ENCODE measurements at places on chromosomes 16 and 17. TPM values are rescaled to one million over a fixed set of nuclear protein-coding genes. Genes with fewer than 3 reads are reported as not detected.

Gene TMIGD1
- total RNA-seq = not detected

GRCh38 chr16:21159281-21159951 is 942 bp downstream of the LDAF1 start:
- H3K36me3 ChIP-seq = peaks cover 24% of the 10 kb centered on the region
- peaks cover 18% of the 10 kb centered on the region for H3K4me1 ChIP-seq
- no peak for DNase-seq
- peak overlapping the region; percentile 53 for H3K4me3 ChIP-seq
- H3K27me3 ChIP-seq = no peaks in the 10 kb centered on the region

GRCh38 chr16:74249846-74250245 is 46.8 kb upstream of the PSMD7 start:
- H3K27ac ChIP-seq = no peak overlapping the region
- H3K27me3 ChIP-seq = peaks cover 4% of the 10 kb centered on the region
- H3K4me3 ChIP-seq = no peak overlapping the region
- DNase-seq = no peak

- no peak for DNase-seq
- no peaks in the 10 kb centered on the region for H3K27me3 ChIP-seq
- H3K27ac ChIP-seq = no peak overlapping the region
- H3K36me3 ChIP-seq = peaks cover 14% of the 10 kb centered on the region
Measured at GRCh38 chr17:57285701-57286100, 29.4 kb downstream of the MSI2 start.

Gene KRTAP4-6
- total RNA-seq = not detected

GRCh38 chr17:17425005-17425404 is 51.8 kb upstream of the MED9 start:
- DNase-seq = no peak
- H3K4me3 ChIP-seq = no peak overlapping the region
- no peak overlapping the region for H3K27ac ChIP-seq
- no peaks in the 10 kb centered on the region for H3K27me3 ChIP-seq
- H3K4me1 ChIP-seq = 0 out of 2 replicates have a peak, but pooled peaks cover 3% of the 10 kb centered on the region
- no peaks in the 10 kb centered on the region for H3K36me3 ChIP-seq
